ENCODE measurements at places on chromosomes 6 and 20.

DNA sequence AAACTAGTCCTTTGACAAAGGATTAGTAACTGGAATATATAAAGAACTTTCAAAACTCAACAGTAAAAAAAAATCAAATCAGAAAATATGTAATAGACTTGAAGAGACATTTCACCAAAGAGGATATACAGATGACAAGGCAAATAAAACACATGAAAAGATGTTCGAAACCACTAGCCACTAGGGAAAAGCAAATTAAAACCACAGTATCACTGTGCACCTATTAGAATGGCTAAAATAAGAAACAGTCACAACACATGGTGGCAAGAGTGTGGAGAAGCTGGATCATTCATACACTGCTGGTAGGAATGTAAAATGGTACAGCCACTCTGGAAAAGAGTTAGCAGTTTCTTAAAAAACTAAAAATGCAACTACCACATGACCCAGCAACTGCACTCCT is 14.9 kb downstream of the ZBTB2 start:
- DNase-seq: no peak

DNA sequence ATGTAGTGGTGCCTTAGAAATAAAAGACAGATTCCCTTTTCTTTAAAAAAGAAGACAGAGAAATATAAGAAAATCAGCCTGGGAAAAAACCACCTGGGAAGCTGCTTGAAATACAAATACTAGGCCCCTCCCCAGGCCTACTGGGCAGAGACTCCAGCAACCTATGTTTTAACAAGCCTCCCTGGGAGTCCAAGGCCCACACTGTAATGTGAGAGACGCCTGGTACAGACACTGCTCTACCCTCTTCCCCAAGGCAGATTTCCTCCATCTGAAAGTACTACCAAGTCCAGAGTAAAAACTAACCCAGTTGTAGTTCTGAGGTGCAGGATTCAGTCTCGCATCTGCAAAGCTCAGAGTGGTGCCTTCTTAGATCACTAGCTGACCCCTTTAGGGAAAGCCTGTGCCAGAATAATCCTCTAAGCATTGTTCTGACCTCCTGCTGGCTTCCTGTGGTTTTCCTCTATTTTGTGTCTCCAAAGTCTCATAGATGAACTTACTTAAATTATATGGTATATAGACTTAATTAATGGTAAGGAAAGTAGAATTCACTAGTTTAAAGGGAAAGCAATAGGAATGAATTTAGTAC is 270.2 kb upstream of the SLC35B3 start:
- DNase-seq: no peak

- DNase-seq: no peak
Observed at GRCh38 chr6:104324301-104324700, 535.4 kb downstream of the HACE1 start.

DNA sequence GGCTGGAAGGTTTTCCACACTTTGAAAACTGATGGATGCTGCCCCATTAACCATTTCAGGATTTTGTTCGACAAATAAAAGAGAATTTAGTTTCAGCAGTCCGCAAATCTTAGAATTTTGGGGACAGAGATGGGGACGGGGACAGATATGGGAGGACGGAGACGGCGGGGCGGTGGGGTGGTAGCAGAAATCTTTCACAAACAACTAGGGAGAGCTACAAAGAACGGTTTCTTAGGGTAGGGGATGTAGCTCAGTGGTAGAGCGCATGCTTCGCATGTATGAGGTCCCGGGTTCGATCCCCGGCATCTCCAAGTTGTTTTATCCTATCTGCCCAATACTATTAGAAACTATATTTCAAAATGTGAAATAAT is 15.1 kb downstream of the HMGN4 start:
- DNase-seq: peak; percentile 77
